Activated naive CD8-positive, alpha-beta T cell treated with anti-CD3 and anti-CD28 coated beads, Interleukin-2, amount 50 U/mL, for 16 hours (primary cell): ENCODE measurements at places on chromosomes 6 and 20.

- DNase-seq, result no peak
Observed at GRCh38 chr20:57400821-57401564, 9.8 kb downstream of the RBM38 start.

DNA sequence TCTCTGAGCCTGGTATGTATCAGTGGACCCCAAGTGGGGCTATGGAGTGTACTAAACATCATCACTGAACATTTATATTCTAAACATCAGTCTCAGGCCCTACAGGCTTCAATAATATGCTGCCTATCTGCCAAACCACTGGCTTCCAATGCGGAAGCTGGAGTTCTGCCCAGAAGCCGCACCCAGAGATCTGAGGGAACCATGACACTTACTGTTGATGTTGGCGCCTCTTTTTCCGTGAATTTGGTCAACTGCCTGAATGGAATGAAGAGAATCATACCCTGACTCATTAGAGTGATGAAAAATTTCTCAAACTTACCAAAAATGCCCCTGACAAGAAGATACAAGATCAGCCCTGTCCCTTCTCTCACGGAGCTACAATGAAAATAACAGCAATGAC lies 66.2 kb downstream of the SLC22A23 start:
- DNase-seq, result no peak

DNA sequence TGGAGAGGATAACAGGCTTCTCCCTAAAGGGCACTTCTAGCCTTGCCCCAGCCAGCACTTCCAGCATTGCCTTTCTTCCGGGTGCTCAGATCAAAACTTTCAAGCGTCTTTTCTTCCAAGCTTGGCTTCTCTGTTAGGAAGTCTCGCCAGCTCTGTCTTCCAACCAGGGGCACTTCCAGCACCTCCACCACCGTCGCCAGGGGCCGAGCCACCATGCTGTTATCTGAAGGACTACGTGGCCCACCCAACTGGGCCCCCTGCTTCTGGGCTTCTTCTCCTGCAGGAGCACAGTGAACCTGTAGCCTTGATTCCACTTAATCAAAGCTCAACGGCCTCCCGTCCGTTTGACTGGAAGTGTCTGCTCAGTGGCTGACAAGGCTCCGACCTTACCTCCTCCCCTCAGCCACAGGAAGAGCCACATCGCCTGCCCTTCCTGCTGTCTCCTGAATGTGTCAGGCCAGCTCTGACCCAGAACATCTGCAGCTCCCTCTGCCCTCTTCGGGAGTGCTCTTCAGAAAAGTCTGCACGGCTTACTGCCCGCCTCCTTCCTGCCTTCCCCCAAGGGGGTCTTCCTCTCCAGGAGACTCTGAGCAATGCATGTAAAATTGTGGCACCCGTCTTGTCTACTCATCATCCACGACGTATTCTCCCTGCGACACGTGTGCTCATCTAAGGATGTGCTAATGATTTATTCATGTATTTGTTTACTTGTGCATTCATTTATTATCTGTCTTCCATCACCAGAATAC lies 527.0 kb downstream of the CDH26 start:
- no peak for DNase-seq

DNA sequence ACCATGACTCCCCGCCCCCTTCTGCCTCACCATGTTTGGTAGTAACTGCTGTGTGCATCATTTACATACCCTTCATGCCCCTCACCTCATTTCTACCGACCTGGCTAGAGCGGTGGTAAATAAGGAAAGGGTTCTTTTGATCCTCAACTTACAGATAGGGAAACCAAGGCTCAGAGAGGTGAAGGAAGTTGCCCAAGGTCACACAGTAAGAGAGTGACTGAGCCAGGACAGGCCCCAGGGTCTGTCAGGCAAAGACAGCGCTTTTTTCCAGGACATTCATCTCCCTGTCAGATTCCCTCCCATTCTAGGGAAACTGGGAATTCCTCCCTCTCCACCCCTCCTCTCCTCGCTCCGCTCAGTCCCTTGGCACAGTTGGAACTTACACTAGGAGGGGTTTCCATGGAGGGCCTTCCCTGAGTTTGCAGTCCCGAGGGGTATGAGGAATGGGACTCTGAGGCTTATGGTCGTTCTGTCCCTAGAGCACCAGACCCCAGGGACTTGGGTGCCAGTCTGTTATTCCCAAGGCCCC lies 2.0 kb downstream of the VSTM2L start:
- no peak for DNase-seq

GRCh38 chr20:14113416-14113815 lies 118.1 kb downstream of the MACROD2 start:
- no peak for DNase-seq

GRCh38 chr6:107033126-107033525 lies 5.1 kb downstream of the MTRES1 start:
- DNase-seq, result no peak

- no peak for DNase-seq
Observed at GRCh38 chr6:52155791-52156576, 30.2 kb upstream of the IL17A start.

- DNase-seq, result no peak
Observed at GRCh38 chr6:41073968-41074691, 1.4 kb downstream of the NFYA start.

- no peak for DNase-seq
Observed at GRCh38 chr6:33571637-33572316, 8.3 kb downstream of the BAK1 start.

GRCh38 chr6:126156973-126157372 lies 170.6 kb downstream of the TRMT11 start:
- DNase-seq, result no peak

GRCh38 chr6:40288919-40289318 lies 298.2 kb downstream of the LRFN2 start:
- no peak for DNase-seq

- DNase-seq, result no peak
Observed at GRCh38 chr6:125919618-125920017, 37.0 kb upstream of the HINT3 start.

DNA sequence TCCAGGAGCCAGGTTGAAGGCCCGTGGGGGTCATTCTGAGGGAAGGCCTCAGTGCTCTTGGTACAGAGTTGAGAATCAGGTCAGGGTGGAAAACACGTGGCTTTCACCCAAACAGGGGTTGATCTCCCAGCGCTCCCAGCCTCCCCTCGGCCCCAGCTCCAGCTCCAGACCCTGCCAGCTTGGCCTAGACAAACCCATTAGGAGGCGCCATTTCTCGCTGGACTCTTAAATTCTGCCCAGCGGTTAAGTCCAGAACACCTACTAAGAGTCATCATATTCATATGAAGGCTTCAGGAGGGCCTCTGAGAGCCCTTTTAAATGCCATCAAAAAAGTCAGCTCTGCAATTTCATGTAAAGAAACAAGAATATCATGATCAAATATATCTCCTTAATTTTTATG lies 158.0 kb upstream of the RIN2 start:
- no peak for DNase-seq

- DNase-seq, result no peak
Observed at GRCh38 chr20:32680544-32681174, 6.9 kb upstream of the C20orf203 start.

GRCh38 chr20:14497004-14497403 lies 159.6 kb upstream of the FLRT3 start:
- DNase-seq, result no peak

DNA sequence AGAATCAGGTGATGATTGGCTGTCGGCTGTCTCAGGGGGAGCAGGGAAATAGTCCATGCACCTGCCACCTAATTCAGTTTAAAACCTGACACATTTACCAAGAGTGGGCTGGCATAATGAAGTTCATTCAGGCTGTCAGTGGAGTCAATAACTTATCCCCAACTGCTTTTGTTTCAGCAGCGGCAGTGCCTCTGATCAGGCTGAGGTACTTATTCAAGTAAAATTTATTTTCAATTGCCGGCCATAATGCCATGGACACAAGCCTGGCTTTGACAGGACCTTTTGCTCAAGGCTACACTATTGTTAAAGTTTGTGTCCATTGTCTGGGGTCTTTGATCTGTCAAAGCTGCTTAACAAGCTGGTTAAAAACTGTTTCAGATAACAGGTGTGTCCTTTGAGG lies 20.6 kb downstream of the OLIG3 start:
- no peak for DNase-seq

- no peak for DNase-seq
Observed at GRCh38 chr6:25703005-25703404, 51.0 kb downstream of the SCGN start.

DNA sequence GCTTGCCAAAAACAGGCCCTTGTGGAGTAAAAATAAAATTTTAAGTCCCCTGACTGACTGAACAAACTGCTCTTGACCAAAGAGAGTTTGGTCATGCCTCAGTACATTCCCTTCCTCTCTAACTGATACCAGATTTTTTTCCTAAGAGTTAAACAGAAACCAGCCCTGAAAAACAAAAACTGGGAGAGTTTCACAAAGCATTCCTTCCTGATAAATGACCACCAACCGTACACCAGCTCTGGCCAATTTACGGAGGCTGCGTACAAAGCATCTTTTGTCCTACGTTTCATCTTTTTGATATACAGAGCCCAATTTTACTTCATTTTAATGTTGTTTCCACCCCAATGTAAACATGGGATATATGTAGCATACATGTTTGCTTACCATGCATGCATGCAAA lies 477.4 kb upstream of the HTR1E start:
- DNase-seq, result no peak

GRCh38 chr20:2838170-2838797 lies 2.2 kb downstream of the PCED1A start:
- DNase-seq, result no peak

DNA sequence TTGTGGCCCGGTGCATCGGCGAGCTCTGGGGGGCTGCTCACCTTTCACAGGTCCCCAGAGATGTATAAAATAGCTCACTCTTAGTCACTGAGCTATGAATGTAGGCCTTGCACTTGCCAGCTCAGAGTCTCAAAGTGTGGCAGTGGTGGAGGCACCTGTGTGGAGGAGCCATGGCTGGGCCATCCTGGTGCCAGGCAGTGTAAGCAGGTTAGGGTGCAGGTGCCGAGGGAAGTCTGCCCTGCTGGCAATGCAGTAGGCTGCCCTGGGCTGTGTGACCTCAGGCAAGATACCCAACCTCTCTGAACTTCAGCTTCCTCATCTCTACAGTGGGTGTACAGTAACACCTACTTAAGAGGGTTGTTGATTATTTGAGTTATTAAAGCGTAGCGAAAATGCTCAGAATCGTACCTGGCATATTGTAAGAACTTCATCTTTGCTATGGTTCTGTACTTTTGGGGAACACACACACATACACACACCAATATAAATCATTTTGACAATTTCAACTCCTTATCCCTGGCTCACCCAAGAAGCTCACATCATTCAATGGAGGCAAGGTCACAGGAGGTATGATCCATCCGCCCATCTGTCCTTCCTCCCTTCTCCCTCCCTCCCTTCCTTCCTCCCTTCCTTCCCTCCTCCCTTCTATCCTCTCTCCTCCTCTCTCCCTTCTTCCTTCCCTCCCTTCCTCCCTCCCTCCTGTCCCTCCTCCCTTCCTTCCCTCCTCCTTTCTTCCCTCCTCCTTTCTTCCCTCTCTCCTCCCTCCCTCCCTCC lies 66.8 kb upstream of the STX16 start:
- no peak for DNase-seq

DNA sequence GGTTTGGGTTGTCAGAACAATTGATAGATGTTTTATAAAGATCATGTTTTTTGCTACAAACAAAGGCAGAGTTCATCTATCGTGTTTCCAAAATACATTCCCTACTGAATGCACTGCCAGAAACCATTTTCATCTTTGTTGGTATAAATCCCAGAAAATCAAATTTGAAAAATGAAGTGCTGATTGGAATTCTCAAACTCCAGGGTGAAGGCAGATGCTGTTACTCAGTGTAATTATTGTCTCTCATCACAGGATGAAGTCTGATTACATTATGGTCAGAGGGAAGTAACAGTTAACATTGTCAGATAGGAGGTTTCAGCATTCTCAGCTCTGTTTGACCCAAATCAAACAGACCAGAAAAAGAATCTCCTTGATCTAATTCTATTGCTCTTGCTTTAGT lies 198.4 kb upstream of the KCNK16 start:
- no peak for DNase-seq

DNA sequence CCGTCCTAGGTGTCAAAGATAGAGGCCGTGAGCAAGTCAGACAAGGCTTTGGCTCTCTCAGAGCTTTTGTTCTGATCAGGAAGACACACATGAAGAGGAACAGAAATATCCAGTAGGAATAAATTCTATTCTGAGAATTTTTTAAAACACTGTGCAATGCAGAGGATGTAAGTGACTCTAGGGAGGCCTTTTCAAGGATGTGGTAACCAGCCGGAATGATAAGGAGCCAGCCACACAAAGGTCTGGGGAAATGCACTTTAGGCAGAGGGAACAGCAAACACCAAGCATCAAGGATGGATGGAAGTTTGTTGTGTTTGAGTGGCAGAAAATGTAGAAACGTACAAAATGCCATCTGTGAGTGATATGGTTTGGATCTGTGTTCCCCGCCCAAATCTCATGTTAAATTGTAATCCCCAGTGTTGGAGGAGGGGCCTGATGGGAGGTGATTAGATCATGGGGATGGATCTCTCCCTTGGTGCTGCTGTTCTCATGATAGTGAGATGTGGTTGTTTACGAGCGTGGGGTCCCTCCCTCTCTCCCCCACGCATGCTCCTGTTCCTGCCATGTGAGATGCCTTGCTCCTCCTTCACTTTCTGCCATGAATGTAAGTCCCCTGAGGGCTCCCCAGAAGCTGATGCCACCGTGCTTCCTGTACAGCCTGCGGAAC lies 93.6 kb upstream of the CDYL start:
- no peak for DNase-seq

- no peak for DNase-seq
Observed at GRCh38 chr6:155188707-155189496, 74.9 kb upstream of the CLDN20 start.

DNA sequence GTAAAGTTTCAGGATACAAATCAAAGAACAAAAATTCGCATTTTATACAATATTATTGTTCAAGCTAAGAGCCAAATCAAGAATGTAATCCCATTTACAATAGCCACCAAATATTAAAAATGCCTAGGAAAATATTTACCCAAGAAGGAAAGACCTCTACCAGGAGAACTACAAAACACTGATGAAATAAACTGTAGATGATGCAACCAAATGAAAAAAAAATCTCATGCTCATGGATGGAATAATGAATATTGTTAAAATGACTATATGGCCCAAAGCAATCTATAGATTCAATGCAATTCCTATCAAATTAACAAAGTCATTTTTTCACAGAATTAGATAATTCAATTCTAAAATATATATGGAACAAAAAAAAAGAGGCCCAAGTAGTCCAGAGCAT lies 708.8 kb upstream of the MAN1A1 start:
- DNase-seq, result no peak

DNA sequence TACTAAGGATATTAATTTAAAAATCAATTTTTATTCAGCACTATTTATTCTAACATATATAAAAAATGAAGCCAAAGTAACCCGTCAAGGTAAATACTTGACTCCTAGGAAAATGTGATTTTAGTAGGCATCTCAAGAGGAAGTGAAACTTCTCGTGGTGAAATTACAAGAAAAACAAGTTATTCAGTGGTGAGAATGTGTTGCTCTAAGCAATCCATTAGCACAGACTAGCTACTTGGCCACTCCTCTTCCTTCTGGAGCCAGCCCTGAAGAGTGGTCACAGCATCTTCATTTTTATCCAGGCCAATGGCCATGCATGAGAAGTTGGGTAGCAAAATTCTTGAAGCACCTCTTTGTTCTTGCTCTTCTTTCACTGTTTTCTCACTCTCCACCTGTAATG lies 40.4 kb upstream of the GFRAL start:
- DNase-seq, result no peak

GRCh38 chr6:134074151-134075055 lies 22.0 kb upstream of the SLC2A12 start:
- no peak for DNase-seq
